ENCODE measurements at places on chromosomes 4 and X.
A peak's percentile ranks its signal among the peaks of the same experiment; 100 is the strongest.

DNA sequence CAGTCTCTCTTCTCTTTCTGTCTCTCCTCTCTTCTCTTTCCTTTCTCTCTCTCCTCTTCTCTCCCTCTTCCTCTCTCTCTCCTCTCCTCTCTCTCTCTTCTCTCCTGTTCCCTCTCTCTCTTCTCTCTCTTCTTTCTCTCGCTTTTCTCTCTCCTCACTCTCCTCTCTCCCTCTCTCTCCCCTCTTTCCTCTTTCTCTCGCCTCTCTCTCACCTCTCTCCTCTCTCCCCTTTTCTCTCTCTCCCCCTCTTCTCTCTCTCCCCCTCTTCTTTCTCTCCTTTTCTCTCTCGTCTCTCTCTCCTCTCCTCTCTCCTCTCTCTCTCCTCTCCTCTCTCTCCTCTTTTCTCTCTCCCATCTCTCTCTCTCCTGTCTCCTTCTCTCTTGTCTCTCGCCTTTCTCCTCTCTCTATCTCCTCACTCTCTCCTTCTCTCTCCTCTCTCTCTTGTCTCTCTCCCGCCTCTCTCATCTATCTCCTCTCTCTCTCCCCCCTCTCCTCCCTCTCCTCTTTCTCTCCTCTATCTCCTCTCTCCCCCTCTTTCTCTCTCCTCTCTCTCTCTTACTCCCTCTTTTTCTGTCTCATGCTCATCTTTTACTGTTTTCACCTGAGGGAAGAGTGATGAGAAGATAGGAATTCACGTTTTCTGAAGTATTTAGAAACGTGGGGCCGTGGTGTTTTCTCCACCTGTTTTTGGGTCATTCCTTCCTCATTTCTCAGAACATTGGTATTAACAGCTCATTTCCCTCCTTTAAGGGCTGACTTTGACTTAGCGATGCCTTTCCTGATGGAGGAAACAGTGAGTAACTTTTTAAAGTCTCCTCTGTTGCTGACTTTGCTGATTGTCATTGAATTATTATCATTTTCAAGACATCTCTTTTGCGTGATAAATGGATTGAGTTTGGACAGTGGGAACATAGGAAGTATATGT, 80.6 kb upstream of the CD99 start:
- DNase-seq, result no peak

DNA sequence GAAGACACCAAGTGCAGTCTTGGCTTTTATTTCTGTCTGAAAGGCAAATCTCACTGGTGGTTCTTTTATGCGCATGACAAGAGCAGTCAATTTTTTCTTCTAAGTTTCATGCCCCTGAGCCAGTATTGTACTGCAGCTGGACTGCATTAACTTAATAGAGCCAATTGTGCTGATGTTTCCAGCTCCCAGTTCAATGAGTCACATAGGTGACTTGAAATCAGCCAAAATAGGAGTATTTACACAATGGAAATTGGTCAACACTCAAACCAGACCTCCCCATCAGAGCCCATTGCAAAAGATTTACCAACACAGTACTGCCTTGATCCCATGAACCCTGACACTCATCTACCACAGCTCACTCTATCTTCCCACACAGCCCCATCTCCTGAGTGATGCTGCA, 100.3 kb upstream of the GUCY1A1 start:
- no peak for DNase-seq

GRCh38 chr4:103029300-103029699, 9.8 kb upstream of the SLC9B1 start:
- DNase-seq, result no peak

GRCh38 chrX:149539283-149540130, 1.3 kb upstream of the EOLA1 start:
- peak; percentile 94 for DNase-seq

- DNase-seq, result no peak
These were observed 43.7 kb upstream of the NPY2R start for GRCh38 chr4:155164718-155165117.
